ENCODE measurements at places on chromosomes 12 and 14. TPM values are rescaled to one million over a fixed set of nuclear protein-coding genes. Genes with fewer than 3 reads are reported as not detected.

GRCh38 chr12:64691795-64692583 lies 67.2 kb downstream of the GNS start:
- DNase-seq: no peak
- peak overlapping the region; percentile 68 for H3K27ac ChIP-seq
- no peaks in the 10 kb centered on the region for H3K27me3 ChIP-seq
- peaks cover 39% of the 10 kb centered on the region for H3K36me3 ChIP-seq
- H3K4me3 ChIP-seq: no peak overlapping the region

DNA sequence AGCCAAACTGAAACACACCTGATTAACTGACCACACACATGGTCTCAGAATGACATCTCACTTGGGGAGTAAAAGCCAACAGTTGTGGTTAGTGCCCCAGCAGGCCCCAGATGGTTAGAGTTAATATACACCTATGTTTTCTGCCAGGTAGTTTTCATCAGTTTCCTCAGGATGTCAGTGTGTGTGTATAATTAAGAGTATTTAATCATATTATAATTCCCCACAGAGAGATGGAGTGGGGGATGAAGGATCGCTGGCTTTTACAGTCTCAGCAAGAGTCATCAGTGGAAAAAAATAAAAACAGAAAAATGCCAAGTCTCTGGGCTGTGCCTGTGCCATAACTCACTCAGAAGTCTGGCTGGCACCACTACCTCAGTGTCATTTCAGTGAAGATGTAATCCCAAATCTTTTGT lies 412.5 kb downstream of the ZFP36L1 start:
- peaks cover 3% of the 10 kb centered on the region for H3K4me1 ChIP-seq
- H3K4me3 ChIP-seq: no peak overlapping the region
- DNase-seq: no peak
- no peak overlapping the region for H3K27ac ChIP-seq
- no peaks in the 10 kb centered on the region for H3K36me3 ChIP-seq

DNA sequence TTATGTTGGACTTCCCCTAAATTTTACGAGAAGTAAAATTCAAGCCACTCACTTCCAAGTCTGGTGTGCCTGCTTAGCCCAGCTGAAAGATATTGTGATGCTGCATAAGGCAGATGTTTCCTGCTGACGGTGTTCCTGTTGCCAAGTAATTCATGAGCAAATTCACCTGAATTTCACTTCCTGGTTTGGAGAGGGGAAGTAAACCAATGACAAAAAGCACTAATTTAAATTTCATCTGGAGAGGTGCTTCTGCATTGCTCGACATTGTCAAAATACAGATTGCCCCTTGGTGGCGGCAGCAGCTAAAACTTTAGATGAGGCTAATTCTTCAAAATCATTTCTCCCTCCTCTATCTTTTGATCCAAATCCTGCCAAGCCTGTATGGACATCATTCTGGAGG lies 281.1 kb downstream of the AACS start:
- no peaks in the 10 kb centered on the region for H3K27me3 ChIP-seq
- no peak overlapping the region for H3K4me3 ChIP-seq
- H3K4me1 ChIP-seq: peaks cover 13% of the 10 kb centered on the region
- no peak overlapping the region for H3K27ac ChIP-seq

DNA sequence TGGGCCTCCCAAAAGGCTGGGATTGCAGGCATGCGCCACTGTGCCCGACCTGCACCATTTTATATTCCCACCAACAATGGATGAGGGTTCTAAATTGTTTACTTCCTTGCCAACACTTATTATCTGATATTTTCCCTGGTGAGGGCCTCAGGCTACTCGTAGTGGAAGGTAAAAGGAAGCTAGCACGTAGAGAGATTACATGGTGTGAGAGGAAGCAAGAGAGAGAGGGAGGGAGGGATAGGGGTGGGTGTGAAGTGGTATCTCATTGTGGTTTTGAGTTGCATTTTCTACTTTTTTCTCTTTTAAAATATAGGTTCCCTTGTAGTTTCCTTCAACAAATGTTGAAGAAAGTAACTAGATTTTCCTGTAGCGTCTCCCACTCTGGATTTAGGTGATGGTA lies 30.9 kb downstream of the MYO1H start:
- H3K27me3 ChIP-seq: peaks cover 6% of the 10 kb centered on the region
- H3K27ac ChIP-seq: no peak overlapping the region
- no peaks in the 10 kb centered on the region for H3K36me3 ChIP-seq
- H3K4me1 ChIP-seq: no peaks in the 10 kb centered on the region

GRCh38 chr12:131204416-131205274 lies 250.9 kb downstream of the ADGRD1 start:
- no peaks in the 10 kb centered on the region for H3K36me3 ChIP-seq
- no peak for DNase-seq
- H3K27ac ChIP-seq: no peak overlapping the region
- no peaks in the 10 kb centered on the region for H3K4me1 ChIP-seq

DNA sequence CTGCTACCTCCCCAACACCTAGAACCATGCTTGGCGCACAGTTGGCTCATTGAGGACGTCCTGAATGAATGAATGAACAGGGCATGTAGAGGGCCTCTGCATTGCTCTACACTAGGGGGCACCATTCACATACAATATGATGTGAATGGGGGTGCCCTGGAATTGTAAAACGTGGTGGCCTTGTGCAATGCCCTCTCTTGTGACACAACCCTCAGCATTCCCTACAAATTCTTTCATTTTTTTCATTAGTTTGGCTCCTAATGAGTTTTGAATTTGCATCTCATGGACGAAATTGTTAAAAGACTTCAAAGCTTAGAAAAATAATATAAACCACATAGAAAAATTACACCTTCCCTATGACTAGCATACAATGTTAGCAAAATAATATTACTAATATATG lies 2.3 kb upstream of the DIO2 start:
- peak; percentile 79 for DNase-seq
- peaks cover 5% of the 10 kb centered on the region for H3K4me1 ChIP-seq
- H3K4me3 ChIP-seq: no peak overlapping the region
- peaks cover 11% of the 10 kb centered on the region for H3K27me3 ChIP-seq

- no peak overlapping the region for H3K4me3 ChIP-seq
- peaks cover 2% of the 10 kb centered on the region for H3K4me1 ChIP-seq
- no peak overlapping the region for H3K27ac ChIP-seq
- DNase-seq: no peak
Observed at GRCh38 chr12:77218278-77218677, 152.9 kb upstream of the E2F7 start.

- H3K27ac ChIP-seq: no peak overlapping the region
- no peak overlapping the region for H3K4me3 ChIP-seq
- no peaks in the 10 kb centered on the region for H3K4me1 ChIP-seq
- H3K27me3 ChIP-seq: peaks cover 15% of the 10 kb centered on the region
- H3K36me3 ChIP-seq: no peaks in the 10 kb centered on the region
- DNase-seq: no peak
Observed at GRCh38 chr14:95701846-95702221, 12.1 kb downstream of the TCL1A start.

GRCh38 chr14:80216818-80217217 lies 5.5 kb upstream of the DIO2 start:
- H3K4me1 ChIP-seq: peaks cover 5% of the 10 kb centered on the region
- H3K4me3 ChIP-seq: no peak overlapping the region
- H3K36me3 ChIP-seq: no peaks in the 10 kb centered on the region
- no peak overlapping the region for H3K27ac ChIP-seq

DNA sequence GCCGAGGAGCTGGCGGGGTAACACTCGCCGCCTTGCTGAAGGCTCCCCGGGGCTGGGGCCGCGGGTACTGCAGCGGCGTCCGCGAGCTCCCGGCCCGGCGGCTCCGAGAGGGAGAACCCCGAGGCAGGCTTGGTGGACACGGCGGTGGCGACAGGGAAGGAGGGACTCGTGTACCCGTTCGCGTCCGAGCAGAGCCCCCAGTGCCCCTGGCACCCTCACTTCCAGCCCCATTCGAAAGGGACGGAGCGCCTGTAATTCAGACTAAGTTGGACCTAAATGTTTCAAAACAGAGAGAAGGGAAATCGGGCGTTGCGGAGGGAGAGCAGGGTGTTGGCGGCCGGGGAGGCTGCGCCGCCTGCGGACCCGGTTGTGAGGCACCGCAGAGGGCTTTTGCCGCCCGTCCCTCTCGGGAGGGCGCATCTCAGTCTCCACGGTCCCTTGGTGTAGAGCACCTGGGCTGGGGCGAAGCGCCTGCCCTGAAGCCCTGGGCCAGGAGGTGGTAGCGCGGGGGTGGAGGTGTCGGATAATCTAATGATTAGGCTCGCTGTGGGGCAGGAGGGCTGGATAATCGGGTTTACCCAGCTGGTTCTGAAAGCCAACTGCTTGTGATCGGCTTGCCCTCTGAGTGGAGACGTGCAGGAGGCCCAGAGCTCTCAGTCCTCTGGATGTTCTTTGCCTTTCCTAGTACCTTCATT lies 771 bp downstream of the DAAM1 start:
- DNase-seq: peak; percentile 81
- H3K36me3 ChIP-seq: no peaks in the 10 kb centered on the region
- peaks cover 26% of the 10 kb centered on the region for H3K4me1 ChIP-seq
- H3K27ac ChIP-seq: peak overlapping the region; percentile 96

GRCh38 chr14:101625336-101626097 lies 64.2 kb downstream of the DIO3 start:
- H3K4me3 ChIP-seq: no peak overlapping the region
- H3K4me1 ChIP-seq: no peaks in the 10 kb centered on the region
- no peak overlapping the region for H3K27ac ChIP-seq
- no peaks in the 10 kb centered on the region for H3K36me3 ChIP-seq
- DNase-seq: no peak

- no peak for DNase-seq
- H3K4me3 ChIP-seq: no peak overlapping the region
- no peak overlapping the region for H3K27ac ChIP-seq
- H3K27me3 ChIP-seq: no peaks in the 10 kb centered on the region
Observed at GRCh38 chr14:99035268-99035667, 236.7 kb downstream of the BCL11B start.

The TCHP gene
- 25.9 TPM for total RNA-seq

The TMPRSS12 gene
- not detected for total RNA-seq

The CARMIL3 gene
- 5.0 TPM for total RNA-seq

The LRFN5 gene
- 1.8 TPM for total RNA-seq

The REP15 gene
- total RNA-seq: 6.3 TPM

The PLEKHD1 gene
- 0.11 TPM for total RNA-seq

Measured in endodermal cell (in vitro differentiated cells).